Diencephalon (tissue), 1 donor: ENCODE measurements at places on chromosomes 4 and X. TPM values are rescaled to one million over a fixed set of nuclear protein-coding genes. Genes with fewer than 3 reads are reported as not detected.

Gene HOPX
- total RNA-seq = 65.7 TPM

Gene WDR13
- 57.0 TPM for total RNA-seq

Gene USP46
- total RNA-seq = 45.0 TPM

Gene SLC25A4
- 54.0 TPM for total RNA-seq

Gene SH2D1A
- total RNA-seq = not detected

Gene MCF2
- total RNA-seq = 36.0 TPM
